ENCODE measurements at places on chromosomes 7 and 10.

DNA sequence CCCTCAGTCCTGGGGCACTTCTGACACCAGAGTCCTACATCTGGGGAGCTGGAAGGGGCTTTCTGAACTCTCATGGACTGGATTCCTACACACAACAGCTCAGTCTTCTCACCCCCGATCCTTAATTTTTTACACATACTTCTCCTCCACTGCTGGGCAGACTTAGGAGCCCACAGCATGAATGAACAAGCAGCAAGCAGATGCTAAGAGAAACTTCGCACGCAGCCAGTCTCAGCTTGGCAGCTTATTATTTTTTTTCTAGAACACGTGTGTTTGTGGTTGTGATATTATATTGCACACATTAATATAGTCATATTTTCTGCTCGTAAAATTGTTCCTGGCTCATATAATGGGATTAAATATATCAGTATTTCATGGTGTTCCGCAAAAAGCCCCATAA is 50.9 kb upstream of the LOXL4 start:
- DNase-seq: no peak

- no peak for DNase-seq
Measured at GRCh38 chr7:96903906-96904305, 101.4 kb upstream of the DLX6 start.

- no peak for DNase-seq
Measured at GRCh38 chr7:18471476-18472160, 23.9 kb upstream of the HDAC9 start.

DNA sequence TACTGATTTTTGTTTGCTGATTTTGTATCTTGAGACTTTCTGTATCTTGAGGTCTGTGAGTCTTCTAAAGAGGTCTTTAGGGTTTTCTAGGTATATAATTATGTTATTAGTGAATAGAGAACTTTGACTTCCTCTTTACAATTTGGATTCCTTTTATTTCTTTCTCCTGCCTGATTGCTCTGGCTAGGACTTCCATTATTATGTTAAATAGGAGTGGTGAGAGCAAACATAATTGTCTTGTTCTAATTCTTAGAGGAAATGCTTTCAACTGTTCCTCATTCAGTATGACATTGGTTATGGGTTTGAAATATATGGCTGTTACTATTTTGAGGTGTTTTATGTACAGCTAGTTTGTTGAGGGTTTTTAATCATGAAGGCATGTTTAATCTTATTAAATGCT is 308.0 kb upstream of the TEX47 start:
- DNase-seq: no peak

DNA sequence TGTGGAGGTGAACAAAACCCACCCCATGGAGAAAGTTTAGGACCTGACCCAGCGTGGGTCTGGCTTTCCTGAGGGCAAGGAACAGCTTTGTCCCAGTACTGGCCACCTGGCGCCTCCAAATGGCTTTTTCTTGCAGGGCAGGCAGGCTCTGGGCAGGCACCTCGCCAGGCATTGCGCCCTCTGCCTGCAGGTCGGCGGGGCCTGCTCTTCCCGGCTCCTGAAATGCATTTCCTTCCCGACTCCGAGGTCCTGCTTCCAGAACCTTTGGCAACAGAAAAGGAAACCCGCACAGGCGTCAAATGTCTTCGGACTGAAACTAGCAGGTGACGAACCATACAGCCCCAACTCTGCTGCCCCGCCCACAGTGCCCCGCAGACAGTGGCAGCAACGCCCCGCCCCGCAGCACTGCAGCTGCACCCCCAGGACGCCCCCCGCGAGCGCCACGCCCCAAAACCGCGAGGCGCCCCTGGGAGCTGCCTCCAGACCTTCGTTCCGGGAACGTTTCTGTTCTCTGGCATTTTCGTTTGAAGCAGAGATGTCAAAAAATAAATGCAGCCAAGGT is 65.5 kb downstream of the C10orf143 start:
- peak; percentile 20 for DNase-seq

- no peak for DNase-seq
Measured at GRCh38 chr10:725302-725701, 35.8 kb upstream of the DIP2C start.

DNA sequence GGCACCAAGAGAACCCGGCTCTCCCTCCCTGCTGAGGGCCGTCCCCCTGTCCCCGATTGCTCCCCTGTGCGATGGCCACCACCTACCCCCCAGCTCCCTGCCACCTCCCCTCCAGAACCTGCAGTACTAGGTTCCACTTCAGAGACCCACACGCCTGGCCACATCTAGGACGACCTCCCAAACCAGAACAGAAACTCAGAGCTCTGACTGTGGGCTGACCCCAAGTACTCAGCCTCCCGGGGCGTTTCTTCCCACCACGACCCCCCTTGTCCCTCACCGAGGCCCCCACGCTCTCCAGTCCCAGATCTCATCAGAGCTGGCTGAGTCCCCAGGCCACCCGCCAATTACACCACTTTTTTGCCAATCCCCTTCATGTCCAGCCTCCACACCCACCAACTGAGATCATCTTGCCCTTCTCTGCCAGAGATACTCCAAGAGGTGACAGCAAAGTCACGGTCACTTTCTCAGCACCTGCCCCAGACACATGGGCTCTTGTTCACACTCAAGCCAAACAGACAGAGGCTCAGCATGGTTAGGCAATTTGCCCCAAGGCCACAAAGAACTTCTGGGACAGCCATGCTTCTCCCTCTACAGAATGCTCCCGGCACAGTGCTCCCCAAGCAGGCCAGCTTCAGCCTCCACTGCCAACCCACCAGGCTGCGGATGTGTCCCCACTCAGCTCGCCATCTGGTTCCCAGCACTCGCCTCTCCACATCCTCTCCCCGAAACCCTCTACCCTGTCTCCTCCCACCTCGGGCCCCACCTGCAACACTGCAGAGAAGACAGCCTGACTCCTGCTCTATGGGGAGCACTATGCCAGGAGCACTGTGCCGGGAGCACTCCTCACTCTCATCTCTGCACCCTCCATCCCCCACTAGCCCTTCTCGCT is 4.7 kb downstream of the TMEM120A start:
- DNase-seq: no peak

DNA sequence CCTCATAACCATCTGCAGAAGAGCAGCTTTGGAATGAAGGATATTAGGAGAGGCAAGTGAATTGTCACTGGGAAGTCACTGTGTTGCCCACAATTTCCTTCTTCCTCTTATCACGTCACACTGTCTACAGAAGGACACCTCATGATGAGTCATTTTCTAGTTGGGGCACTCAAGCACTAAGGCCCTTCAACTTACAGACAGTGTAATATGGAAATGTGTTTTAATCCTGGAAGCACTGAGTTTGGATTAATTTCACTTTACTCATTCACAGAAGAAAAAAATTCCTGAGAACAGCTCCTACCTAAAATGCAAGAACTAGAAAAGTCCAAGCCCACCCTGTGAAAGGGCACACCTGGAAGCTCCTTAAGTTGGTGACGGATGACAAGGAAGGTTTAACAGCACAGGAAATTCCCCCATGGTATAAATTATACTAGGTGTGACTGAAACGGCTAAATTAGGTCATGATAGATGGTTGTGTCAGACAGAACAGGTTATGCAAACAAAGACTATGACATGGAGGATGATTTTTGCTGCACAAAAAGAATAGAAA is 56.6 kb downstream of the PARD3 start:
- no peak for DNase-seq

DNA sequence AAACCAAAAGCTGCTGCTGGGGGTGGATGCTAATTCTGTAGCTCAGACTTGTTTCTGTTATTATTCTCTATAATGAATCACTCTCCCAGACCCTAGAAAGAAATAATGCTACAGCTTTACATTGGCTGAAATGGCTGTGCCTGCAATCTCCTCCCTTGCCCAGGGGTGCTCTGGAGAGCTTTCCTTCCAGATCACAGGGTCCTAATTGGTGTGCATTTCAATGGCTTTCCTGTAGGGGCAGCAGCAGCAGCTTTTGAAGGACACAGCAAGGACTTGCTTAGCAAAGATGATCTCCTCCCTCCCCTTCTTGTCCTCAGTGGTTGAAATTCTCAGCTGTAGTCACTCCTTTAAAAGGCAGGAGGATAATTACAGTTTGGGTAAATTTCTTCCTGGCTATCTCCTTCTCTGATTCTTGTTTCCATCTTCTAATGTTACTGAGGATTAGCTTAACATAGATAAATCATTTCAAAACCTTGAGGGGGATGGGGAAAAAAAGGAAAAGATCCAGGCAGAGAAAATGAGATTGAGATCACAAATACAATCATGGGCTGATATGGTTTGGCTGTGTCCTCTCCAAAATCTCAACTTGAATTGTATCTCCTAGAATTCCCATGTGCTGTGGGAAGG is 120.2 kb upstream of the CTTNBP2 start:
- peak; percentile 25 for DNase-seq

- no peak for DNase-seq
Measured at GRCh38 chr10:69892406-69892805, 90.7 kb downstream of the COL13A1 start.

DNA sequence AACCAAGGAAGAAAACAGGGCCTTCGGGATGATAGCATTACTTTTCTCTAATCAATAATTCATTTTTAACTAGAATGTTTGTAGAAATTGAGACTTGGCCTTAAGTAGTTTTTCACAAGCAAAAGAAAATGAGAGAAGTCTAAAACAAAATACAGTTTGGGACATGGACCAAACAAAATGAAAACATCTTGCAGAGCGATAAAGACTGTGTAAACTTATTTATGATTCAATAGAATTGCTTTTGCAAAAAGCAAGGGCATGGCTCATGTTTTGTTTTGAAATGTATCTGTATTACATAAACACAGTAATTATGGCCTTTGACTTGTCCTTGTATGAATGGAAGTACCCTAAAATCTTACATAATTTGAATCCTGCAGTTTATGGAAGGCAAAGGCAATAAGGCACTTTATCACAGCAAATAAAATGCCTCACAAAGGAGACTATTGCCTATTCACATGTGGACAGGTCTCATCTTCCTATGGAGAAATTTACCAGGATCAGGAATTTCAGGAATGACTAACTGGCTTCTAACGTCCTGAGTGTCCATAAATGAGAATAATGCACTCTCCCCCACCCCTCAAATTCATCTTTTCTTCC is 295.2 kb downstream of the PTEN start:
- DNase-seq: no peak

- peak; percentile 80 for DNase-seq
Measured at GRCh38 chr10:101843032-101844021, at the start of gene KCNIP2. KCNIP2 (minus strand) TSS chr10:101843800; CDS start chr10:101843568, 232 bp downstream.

GRCh38 chr10:117516681-117517080 is 25.9 kb upstream of the EMX2 start:
- no peak for DNase-seq

DNA sequence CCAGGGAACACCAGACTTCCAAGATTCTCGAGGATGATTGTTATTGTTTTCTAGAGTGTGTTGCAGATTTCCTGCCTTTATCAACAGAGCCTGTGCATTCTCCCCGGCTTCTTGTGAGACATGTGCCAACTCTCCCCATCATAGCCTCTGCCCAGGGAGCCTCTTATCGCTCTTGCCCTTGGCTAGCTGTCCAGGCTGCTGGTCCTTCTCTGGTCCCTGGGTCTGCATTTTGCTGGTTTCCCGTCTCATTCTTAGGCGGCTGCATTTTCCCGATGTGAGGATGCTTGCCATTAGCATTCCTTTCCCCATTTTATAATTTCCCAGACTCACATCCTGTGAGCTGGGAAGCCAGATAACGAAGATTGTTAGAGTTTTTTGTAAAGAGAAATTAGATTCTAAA is 15.2 kb downstream of the SLC13A4 start:
- DNase-seq: no peak

All from activated CD4-positive, alpha-beta T cell treated with anti-CD3 and anti-CD28 coated beads for 36 hours (primary cell).